ENCODE measurements at places on chromosomes 5 and 9.

DNA sequence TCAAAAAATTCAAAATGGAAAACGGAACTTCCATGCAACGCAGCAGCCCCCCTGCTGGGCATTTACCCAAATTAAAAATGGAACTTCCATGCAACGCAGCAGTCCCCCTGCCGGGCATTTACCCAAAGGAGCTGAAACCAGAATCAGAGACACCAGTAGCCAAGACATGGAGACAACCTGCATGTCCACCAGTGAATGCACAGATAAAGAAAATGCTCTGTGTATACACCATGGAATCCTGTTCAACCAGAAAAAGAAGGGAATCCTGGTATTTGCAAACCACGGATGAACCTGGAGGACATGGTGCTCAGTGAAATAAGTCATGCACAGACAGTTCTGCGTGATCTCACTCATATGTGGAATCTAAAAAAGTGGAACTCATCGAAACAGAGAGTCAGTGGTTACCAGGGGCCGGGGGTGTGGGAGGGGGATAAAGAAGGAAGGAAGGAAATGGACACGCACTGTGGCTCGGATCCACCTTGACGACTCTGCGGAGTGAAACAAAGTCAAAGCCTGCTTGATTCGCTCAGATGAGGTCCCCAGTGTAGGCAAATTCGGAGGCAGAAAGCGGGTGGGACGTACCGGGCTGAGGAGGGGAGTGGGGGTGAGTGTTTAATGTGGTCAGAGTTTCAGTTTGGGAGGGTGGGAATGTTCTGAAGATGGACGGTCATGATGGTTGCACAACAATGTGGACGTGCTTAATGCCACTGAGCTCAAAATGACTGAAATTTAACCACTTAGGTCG is 40.2 kb upstream of the EXOC3 start:
- peak; percentile 12 for DNase-seq

DNA sequence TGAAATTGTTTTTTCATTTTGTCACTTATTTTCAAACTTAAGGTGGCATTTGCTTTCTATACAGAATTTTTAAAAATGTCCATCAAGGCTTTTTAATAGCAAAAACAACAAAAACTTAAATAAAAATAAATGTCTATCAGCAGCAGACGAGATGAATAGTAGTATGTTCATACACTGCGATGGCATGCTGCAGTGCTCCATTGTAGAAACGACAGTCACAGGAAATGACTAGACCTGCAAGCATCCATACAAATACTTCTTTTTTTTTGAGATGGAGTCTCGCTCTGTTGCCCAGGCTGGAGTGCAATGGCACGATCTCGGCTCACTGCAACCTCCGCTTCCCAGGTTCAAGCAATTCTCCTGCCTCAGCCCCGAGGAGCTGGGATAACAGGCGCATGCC is 41.4 kb downstream of the COL23A1 start:
- DNase-seq, result no peak

DNA sequence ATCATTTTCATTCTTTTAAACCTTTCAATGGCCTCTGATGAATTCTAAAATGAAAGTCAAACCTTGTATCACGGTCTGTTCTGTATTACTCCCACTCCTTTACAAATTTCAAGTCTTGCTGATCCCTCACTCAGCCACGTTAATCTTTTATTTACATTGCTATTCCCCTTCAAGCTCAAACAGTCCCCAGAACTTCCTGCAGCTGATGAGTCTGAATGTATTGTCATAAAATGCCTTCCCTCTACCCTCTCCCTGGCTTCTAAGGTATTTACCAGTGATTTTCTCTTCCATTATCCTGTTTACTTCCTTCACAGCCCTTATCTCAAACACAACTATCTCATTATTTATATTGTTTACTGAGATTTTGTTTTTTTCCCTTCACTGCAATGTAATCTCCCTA is 562.3 kb upstream of the C9orf72 start:
- DNase-seq, result no peak

DNA sequence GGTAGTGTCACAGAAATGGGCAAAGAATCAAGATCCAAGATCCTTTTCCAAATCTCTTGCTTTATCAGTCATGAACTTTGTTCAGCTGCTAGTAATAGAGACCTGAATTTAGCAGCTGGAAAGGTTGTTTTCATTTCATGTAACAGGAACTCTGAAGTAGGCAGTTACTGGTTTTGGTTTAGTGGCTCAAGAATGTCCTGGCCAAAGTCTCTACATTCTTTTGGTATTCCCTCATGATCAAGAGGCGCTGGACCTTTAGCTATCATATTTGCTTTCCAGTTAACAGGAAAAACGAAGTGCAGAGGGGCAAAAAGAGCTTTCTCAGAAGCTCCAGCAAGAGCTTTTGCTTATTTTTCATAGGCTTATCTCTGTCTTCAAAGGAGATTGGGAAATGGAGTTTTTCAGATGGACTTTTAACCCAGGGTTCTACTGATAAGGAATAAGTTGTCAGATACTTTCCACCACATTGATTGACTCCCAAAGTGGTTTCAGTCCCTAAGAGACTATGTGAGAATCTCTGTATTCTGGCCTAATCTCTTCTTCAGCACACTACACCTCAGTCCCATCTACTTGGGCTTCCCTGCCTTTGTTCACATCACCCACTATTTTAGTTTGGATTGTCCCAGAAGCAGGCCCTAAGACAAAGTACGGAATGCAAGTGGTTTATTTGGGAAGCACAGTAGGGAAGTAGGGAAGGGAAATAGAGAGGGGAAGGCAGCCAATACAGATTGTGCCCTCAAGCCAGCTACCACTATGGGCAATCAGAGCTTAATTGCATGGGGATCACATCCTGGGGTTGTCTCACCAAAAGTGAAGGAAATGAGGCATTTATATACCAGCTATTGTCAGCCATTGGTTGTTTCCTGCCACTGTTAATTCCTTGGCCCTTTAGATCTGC is 359.3 kb downstream of the LRRC70 start:
- DNase-seq, result no peak

- no peak for DNase-seq
Measured at GRCh38 chr5:175471628-175472027, 6.7 kb upstream of the SFXN1 start.

GRCh38 chr5:14226992-14227391 is 83.8 kb downstream of the TRIO start:
- no peak for DNase-seq

GRCh38 chr9:21096901-21097255 is 19.1 kb upstream of the IFNB1 start:
- no peak for DNase-seq

GRCh38 chr5:2172471-2172870 is 289.7 kb upstream of the IRX4 start:
- no peak for DNase-seq

DNA sequence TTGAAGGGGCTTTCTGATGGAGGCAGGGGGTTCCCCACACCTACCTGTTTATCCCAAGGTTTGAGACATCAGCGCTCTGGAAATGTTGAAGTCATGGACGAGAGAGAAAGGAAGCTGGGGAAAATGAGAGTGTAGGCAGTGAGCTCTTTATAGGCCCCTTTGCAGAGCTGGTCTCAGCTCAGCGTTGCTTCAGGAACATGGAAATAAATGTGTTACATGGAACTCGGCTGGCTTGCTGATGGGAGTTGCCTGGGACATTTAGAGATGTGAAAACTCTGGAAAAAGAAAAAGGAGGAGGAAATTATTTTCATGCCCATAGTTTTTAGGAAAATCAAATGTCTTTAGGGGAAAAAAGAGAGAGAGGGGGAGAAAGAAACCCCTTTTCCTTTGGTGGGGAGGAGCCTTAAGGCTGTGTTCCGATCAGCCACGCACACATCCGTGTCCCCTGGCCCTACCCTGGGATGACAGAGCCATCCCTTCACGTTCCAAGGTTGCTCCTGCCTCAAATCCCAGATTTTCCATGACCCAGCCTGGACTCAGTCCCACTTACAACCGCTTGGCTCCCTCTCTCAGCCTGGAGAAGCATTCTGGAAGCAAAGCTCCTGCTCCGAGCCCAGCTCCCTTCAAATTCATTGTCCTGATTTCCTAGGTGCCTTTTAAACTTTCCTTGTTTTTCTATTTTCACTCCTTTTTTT is 78.3 kb downstream of the COL27A1 start:
- DNase-seq, result no peak
